ENCODE measurements at places on chromosomes 7 and 10.

DNA sequence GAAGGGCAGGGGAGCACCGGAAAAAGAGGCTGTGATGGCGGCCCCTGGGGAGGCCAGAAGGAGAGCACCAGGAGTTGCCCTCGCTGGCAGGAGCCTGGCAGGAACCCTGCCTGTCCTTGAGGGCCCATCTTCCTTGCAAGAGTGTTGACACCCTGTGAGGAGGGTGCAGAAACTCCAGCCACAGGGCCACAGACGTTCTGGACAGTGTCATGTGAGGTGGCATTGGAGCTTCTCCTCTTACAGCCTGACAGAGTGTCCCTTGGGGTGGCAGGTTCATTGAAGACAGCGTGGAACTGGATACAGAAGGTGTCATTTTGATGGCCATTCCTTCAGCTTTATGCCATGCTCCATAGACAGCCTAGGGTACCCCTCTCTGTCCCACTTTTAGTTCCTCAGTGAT is 54.2 kb downstream of the RBM20 start:
- DNase-seq: no peak

DNA sequence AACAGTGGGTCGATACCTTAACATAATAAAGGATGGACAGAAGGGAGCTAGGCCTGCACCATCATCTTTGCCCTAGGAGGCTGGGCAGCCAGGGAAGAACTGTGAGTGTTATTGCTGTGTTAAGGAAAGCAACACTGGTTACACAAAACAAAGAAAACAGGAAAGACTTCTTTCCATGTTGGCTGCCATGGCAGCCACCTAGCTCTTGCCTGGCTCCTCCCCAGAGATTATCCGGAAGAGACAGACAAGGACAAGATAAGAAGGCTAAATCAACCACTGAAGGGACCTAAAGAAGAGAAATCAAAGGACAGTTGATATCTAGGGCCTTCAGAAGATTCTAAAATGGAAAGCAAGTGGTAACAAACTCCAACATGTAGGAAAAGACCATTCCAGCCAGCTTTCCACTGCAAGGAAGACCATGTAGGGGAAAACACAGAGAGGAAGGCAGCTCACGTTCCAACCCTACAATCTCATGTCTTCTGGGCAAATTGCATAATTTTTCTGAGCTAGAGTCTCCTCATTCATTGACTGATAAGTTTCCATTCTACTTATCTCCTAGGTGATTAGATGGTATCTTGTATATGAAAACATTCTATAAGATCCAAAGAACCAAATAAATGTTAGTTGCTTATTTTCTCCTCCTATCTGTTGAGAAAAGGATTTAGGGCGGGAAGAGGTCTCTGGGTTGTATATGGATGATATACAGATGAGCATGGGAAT is 51.2 kb downstream of the SP8 start:
- DNase-seq: no peak

GRCh38 chr7:54546081-54546985 is 4.2 kb downstream of the VSTM2A start:
- DNase-seq: no peak

DNA sequence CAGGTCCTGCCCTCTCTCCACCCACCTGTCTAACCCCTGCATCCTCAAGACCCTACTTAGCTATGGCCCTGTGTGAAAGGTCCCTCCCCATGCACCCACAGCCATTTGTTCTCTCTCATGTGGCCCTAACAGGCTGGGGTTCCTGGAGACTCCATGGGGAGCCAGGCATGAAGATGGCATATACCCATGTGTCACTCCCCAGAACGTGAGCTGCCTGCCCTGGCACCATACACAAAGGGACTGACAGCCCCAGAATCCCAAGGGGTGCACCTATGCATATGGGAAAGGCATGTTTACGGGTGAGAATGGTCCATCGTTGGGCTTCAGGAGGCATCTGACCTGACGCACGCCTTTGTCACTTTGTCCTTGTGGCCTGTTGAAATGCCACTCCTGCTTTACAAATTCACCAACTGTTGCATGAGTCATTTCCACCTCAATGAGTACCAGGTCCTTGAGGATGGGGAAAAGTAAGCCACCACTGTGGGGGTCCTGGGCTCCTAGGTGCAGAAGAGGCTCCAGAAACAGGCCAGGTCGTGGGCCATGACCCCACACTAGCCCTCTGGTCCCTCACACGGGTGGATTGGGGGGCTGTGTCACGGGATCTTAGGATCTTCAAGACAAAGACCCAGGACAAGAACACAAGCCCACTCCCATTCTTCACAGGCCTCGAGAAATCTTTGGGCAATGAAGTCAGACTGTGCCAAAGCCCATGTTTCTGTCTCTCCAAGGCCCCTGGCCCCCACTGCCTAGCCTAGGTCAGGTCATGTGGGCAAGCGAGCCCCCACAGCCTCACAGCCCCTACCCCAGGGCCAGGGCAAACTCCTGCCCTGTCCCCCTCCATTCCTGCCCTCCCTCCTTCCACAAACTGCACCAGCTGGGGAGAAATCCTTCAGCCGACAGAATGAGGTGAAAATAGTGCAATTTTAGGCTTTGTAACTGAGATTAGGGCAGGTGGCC is 8.6 kb downstream of the GPRIN2 start:
- DNase-seq: no peak

DNA sequence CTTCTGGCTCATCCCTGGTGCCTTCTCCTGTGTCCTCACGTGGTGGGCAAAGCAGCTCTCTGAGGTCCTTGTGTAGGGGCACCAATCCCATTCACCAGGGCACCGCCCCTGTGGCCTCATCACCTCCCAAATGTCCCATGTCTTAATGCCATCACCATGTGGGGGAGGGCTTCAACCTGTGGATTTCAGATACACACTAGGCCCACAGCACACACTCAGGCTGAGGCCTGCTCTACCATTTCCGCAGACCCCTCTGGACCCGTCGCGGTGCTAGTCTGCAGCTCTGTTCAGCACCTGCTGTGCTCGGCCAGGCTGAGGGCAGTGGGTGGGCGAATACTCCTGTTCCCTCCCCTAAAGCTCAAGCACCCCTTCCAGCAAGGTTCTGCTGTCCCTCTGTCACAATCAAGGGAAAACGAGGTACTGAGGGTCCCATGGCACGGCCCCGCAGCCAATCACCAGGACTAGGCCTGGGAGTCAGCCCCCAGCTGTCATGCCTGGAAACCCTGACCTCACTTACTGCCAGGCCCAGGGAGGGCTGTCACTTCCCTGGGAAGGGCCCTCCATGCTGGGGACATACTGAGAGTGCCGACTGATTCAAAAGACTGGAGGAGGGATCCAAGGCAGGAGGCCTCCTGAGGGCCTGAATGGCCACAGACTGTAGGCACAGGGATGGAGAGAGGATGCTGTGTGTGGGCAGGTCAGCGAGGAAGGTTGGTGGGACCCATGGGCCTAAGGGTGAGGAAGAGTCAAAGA is 123.8 kb upstream of the RET start:
- DNase-seq: no peak

- DNase-seq: no peak
Observed at GRCh38 chr10:34609287-34609940, 205.7 kb downstream of the PARD3 start.

DNA sequence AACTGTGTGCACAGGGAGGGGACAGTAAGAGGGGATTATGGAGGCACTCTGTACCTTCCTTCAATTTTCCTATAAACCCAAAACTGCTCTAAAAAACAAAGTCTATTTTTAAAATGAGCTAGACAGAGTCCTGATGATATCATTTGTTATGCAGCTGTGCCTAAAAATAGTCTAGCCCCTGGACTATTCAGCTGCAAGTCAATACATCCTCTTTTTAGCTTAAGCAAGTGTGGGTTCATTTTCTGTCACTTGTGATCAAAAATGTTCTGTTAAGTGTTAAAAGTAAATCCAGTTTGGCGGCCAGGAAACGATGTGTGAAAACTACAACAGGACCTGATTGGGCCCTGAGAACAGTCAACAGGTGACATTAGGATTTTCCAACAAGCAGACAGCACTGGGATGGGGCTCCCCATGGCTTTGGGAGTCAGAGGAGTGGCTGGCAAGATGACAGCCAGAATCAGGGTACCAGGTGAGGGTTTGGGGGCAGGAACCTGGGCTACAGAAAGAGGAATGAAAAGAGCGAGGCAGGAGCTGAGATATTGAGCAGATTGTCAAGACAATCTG is 33.9 kb downstream of the FAM107B start:
- no peak for DNase-seq

DNA sequence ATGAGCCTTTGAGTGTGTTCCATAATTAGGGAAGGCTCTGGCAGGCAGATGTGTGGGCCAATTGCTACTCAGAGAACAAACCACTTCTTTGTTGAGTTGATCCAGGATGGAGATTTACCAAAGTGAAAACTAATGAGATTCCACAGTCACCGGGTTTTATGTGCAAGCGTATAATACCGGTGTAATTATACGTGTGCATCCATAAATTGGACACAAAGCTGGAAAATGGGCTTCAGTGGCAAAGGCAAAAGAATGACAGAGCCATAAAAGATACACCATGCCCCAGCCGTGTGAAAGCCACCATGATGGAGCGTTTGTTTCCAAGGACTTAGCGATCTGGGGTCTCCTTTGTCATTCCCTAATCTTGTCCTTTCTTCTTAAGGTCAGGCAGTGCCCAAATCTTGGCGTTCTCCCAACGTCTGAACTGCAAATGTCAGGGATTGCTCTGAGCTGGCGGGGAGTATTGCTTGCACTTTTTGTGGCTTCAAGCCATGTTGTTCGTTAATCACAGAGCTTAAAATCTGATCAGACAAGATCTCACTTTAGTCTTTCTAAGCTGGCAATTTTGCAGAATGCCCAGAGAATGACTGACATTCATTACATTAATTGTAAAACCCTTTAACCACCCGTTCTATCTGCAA is 70.1 kb downstream of the NPTX2 start:
- no peak for DNase-seq

DNA sequence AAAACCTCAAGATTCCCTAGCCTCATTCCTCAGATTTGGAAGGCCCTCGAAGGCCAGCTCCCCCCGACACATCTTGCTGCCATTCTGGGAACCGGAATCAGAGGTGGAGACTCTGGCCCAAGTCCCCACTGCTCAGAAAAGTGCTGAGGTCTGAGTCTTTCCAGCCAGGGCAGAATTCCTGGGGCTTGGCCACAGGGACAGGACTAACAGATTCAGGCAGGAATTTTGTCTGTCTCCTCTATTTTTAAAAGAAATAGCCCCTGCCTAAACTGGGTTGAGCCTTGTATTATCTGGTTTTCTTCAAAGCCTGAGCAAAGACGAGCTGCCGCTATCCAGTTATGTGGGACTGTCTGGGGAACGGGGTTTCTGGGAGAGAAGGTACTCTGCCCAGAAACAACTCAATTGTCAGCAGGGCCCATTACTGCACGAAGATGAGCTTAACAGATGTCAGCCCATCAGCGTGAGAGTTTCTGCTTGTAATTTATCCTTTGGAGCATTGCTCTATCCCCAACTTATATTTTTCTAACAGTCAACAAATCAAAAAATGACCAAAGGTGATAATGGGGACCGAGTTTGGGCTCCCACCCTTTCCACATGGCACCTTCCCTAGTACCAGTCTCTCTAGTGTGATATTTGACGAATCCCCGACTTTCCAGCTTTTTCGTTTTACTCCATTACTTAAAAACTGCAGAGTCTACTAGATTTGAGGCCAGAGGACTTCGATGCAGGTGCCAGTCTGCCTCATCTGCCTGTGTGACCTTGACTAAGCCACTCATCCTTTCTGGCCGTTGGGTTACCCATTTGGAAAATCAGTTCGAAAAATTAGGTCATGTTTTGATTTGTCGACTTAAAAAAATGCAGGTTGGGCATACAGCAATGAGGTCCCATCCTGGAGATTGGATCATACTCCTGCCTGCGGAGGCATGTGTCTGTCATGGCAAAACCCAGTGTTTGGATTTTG is 110.9 kb downstream of the WDR11 start:
- no peak for DNase-seq

DNA sequence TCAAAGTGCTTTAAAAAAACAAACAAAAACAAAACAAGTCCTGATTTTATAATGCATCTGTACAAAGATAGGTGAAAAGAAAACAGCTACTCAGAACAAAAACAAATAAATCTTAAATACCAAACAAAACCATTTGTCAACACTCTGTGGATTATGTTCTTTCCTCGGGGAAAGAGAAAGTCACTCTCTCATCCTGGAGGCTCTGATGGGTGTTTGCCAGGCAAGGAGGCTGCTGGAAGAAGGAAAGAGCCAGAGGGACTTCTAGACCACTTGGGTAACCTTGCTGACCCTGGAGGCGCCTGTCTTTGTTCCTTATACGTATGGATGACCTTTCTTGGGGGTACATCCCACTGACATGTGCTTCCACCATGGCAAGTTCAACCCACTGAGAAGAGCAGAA is 92.8 kb downstream of the ZRANB1 start:
- no peak for DNase-seq

DNA sequence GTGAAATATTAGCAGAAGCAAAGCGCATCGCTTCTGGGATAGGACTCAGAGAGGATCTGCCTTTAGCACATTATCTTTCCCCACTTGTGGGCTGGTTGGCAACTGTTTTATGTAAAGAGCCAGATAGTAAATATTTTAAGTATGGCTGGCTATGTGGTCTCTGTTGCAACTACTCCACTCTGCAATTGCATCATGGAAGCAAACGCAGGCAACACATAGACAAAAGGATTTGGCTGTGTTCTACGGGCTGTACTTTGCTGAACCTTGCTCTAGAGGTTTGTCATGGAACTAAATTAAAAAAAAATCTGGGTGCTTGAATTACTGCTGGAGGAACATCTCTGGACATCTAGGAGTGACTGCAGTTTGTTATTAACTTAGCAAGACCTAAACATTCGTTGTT is 307.8 kb upstream of the TPK1 start:
- DNase-seq: no peak

DNA sequence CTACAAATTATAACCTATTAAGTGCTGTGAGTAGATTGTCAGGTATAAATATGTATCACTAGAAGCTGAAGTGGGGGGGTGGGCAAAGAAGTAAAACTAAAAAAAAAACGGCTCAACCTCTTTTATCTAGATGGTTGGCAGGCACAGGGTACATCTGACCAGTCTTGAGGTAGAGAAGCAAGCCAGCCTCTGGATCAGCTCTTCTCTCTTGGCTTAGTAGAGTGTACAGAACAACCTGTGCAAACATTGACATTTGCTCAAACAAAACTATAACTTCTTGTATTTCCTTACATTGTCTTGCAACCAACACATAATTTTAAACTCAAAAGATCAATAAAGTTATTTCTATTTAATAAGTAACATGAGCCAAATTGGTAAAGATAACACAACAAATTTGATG is 25.6 kb downstream of the DNA2 start:
- no peak for DNase-seq

- no peak for DNase-seq
Observed at GRCh38 chr10:128808921-128809440, 658.1 kb upstream of the MGMT start.

DNA sequence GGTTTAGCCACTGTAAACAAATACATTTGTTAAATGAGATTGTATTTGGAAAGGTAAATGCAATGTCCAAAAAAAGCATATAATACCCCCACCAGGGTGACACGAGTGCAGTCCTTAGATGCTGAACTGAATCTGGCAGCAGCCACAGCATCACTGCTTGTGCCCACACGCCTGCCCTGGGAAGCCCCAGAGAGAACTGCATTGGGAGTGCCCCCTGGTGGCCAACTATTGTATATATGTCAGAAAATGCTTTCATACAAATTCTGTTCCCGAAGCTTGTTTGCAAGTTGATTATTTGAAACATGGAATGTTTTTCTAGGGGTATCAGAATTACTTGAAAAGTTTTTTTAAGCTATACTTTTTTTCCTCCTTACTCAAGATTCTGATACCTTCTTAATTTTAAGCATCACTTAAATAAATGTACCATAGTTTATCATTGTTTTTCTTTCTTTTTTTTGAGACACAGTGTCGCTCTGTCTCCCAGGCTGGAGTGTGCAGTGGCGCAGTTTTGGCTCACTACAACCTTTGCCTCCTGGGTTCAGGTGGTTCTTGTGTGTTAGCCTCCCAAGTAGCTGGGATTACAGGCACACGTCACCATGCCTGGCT is 50.1 kb downstream of the LANCL2 start:
- peak; percentile 28 for DNase-seq

GRCh38 chr10:132544744-132545658 is 7.4 kb downstream of the INPP5A start:
- no peak for DNase-seq
